ENCODE measurements at places on chromosomes 6 and 20.

DNA sequence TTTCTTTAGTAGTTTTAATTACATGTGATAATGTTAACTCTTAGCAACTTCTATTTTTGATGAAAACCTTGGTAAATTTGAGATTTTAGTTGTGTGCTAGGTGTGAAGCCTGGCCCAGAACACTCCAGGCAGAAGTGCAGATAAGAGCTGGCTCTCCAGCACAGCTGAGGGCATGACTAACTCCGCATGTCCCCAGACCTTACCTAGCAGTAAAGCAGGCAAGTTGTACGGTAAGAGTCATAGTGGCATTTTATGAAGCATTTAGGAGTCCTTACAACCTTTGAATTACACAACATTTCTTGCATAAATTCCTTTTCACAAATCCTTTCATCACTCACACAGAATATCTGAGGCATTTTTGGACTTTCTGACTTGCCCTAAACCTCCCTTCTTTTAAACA, 67.2 kb downstream of the OPRM1 start:
- DNase-seq = no peak

DNA sequence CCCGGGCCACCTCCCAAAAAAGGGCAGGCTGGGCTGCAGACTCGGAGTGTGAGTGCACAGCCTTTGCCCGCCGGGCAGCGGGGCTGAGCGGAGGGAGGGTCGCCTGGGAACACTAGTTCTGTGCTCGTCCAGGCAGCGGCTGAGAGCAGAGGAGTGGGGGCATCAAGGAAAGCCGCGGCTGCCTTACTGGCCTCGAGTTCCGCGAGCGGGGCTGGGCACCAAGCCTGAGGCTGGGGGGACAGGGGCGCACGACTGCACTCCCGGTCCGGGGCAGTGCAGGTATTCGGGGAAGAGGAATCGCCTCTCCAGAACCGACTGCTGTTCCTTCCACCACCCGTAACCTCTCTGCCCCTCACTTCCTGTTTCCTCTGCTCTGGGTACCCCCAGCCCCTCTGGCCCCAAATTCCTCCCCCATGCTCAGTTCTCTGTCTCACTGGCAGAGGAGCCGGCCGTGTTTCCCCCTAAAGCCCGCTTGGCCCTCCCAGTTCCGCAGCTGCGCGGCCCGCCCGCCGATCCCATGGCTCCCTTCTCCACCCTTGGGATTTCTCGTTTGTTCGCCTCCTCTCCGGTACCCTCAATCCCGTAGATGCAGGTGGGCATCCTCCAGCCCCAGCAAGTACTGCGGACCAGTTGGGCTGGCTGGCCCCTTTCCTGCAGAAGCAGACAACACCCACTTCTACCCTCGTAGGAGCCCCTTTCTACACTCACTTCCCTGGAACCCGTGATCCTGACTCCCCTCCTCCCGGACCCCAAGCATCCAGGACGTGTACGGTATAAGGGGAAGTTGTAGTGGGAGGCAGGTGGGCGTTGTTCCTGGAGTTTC, 5.1 kb downstream of the RING1 start:
- DNase-seq = no peak

DNA sequence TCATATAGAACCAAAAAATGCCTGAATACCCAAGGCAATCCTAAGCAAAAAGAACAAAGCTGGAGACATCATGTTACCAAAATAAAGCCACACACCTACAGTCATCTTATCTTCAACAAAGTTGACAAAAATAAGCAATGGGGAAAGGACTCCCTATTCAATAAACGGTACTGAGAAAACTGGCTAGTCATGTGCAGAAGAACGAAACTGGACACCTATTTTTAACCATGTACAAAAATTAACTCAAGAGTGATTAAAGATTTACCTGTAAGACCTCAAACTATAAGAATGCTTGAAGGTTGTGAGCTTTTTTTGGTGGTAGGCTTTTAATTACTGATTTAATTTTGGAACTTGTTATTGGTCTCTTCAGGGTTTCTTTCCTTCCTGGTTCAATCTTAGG, 236.0 kb upstream of the DEFB112 start:
- no peak for DNase-seq

GRCh38 chr6:134295953-134296553, 21.9 kb downstream of the SGK1 start:
- no peak for DNase-seq

- no peak for DNase-seq
Observed at GRCh38 chr6:52546192-52546591, 30.7 kb downstream of the TRAM2 start.

- no peak for DNase-seq
Observed at GRCh38 chr6:167781868-167782267, 44.8 kb upstream of the AFDN start.

DNA sequence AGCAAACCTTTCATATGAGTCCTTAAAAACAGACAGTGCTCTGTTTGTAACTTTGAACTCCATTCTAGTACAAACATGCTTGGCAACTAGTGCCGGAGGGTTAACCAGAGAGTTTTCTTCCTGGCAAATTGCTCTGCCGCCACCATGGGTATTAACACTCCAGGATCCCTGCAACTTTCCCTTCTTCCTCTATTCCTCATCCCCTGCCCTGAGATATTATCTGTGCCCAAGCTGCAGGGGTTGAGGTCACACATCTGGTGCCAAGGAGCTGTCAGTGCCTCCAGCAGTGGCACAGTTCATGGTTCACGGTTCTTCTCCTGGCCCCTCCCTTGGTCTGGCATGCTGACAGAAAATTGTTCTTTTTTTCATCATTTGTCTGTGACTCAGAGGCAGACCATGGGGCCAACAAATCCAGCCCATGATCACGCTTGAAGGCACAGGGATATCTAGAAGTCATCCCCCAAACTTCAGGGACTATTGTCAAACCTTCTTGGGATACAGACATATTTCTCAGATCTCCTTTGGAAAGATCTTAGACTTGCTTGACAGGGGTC, 77.5 kb downstream of the ATXN1 start:
- no peak for DNase-seq

DNA sequence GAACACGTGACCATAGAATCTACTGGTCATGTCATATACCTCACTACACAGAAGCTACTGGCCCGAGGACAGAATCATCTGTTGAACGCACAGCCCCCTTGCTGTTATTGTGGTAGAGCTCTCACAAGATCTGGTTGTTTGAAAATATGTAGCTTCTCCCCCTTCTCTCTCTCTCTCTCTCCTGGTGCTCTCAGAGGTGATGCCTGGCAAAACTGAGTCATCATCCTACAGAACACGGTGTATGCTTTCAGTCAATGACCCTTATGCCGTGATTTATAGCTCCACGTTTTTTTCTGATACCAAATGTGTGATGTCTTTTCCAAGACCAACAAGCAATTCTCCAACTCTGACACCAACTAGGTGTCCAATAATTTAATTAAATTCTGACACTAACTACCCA, 13.0 kb upstream of the RBM24 start:
- DNase-seq = no peak

DNA sequence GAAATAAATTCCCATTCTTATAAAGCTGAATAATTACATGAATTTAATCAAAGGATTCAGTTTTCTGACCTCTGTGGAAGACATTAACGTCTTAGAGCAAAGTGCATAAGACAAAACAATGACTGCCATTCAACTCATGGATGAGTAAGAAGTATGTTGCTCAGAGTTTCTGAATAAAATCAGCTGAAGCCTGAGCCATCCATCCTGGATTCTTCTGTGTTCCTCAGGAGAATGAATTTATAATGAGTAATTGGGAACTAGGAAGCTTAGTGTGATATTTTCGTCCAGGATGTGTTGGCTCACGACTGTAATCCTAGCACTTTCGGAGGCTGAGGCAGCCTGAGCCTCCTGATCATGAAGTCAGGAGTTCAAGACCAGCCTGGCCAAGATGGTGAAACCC, 62.8 kb downstream of the PERP start:
- DNase-seq = no peak

DNA sequence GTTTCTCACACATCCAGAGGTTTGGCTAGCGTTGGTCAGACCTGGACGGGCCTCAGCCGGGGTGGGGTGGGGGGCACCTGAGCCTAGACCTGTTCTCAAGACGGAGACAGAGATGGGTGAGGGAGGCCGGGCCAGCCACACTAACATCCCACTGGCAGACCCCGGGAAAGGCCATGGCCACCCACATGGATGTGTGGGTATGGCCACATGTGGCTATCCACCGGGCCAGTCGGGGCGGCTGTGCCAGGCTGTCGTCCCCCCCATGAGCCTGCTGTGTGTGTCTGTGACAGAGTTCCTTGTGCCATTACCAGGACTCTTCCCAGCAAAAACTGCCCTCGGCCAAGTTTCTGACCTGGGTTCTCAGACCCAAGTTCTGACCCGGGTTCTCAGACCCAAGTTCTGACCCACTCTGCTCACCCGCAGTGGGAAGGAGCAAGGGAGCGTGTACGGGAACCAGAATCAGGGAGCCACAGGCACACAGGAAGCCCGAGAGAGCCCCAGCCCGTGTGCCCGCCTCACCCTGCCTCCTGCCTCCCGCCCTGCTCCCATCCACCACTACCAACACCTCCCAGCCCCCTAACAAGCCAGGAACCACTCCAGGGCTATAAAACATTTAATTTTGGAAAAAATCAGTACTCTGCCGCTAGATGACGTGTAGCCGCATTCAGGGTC, 255.5 kb downstream of the TAF4 start:
- no peak for DNase-seq

- DNase-seq = no peak
Observed at GRCh38 chr6:129646642-129647041, 63.3 kb downstream of the ARHGAP18 start.

DNA sequence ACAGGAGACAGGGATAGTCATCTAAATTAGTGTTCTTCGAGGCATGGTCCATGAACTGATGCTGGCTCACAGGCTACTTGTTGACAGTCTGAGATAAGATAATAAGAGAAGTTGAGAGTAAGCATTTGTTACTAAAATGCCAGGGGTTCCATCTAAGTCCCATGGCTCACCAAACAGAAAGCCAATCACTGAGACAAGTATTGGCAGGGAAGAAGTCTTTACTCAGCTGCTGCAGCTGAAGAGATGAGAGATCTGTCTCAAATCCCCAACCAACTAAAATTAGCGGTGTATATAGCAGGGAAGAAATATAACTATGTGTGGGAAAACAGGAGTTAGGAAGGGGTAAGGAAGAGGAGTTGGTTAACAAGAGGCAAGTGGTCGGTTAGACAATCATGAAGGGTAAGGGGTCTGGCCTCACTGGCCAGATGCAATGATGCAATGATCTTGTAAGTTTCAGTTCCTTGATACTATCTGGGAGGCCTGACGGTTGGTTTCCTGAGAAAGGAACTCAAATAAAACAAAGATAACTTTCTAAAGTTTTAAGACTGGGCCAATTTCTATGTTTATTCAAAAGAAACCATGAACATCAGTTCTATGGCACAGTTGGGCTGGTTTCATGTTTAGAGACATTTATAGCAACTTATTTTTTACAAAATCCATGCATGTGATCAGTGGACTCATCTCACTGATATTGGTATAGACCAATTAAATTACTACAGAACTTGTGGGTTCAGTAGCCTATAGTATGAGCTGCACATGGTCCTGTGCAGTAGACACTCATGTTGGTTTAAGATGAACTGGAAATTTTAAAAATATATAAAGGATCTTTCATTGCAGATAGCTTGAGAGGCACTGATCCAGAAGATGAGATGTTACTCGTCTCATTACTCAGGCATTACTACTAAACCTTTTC, 9.9 kb upstream of the HEBP2 start:
- no peak for DNase-seq

GRCh38 chr20:20747298-20747697, 34.9 kb upstream of the RALGAPA2 start:
- no peak for DNase-seq

DNA sequence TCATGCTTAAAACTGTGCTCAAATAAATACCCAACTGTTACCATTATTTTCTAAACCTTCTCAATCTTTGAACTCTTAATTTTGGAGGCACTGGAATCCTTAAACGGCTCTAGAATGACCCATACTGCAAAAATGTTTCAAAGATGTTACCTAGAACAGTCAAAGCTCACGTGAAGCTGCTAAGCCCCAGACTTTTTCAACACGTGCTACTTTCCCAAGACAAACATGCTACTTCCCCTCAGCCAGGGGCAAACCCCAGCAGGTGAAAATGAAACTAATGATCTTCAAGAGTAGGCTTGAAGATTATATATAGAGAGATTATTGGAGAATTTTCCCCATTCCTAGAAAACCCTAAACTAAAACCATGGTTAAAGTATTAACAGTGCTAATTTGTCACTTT, 28.1 kb downstream of the HUS1B start:
- no peak for DNase-seq

DNA sequence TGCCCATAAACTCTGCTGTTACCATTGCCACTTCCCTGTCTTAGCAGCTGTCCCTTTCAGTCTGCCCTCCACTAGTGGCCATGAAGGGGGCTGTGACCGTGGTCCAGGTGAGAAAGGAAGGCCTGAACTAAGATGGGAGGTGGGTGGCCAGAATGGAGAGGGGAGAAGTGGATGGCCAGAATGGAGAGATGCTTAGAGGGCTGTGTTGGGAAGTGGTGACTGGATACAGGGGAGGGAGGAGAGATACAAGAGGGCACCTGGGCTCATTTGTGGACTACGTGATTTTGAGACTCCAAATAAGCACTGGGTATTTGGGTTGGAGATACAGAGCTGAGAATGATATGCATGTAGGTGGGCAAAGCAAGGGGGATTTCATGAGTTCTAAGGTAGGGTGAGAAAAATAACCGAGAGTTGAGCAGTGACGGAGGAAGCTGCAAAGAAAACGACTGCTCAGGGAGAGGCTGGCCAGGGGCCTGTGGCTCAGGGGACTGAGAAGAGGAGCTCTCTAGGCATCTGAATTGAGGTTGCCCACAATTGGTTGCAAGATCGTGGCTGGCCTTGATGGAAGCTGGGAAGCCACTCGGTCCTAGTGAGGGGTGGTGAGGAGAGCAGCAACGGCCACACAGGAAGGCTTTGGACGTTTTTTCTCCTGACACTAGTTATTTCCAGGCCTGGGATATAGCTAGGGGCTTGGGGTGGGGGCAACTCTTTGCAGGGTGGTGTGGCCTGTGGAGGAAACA, 36.9 kb downstream of the PANK2 start:
- DNase-seq = no peak

DNA sequence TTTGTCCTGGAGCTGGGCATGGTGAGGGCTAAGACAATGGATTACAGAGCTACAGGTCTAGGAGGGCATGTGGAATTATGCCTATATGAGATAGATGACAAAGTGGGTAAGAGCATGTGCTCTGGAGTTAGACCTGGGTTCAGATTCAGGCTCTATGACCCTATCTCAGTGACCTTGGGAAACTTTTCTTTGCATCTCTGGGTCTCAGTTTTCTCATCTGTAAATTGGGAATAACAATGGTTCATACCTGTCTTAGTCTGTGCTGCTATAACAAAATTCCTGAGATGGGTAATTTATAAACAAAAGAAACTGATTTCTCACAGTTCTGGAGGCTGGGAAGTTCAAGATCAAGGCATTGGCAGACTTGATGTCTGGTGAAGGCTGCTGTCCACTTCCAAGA, 30.3 kb downstream of the PPARD start:
- no peak for DNase-seq

GRCh38 chr6:134172020-134172705, 119.7 kb upstream of the SLC2A12 start:
- no peak for DNase-seq
